ENCODE measurements at places on chromosomes 3 and 15.

- no peak for DNase-seq
Measured at GRCh38 chr15:68231102-68231818, 1.7 kb upstream of the CLN6 start.

DNA sequence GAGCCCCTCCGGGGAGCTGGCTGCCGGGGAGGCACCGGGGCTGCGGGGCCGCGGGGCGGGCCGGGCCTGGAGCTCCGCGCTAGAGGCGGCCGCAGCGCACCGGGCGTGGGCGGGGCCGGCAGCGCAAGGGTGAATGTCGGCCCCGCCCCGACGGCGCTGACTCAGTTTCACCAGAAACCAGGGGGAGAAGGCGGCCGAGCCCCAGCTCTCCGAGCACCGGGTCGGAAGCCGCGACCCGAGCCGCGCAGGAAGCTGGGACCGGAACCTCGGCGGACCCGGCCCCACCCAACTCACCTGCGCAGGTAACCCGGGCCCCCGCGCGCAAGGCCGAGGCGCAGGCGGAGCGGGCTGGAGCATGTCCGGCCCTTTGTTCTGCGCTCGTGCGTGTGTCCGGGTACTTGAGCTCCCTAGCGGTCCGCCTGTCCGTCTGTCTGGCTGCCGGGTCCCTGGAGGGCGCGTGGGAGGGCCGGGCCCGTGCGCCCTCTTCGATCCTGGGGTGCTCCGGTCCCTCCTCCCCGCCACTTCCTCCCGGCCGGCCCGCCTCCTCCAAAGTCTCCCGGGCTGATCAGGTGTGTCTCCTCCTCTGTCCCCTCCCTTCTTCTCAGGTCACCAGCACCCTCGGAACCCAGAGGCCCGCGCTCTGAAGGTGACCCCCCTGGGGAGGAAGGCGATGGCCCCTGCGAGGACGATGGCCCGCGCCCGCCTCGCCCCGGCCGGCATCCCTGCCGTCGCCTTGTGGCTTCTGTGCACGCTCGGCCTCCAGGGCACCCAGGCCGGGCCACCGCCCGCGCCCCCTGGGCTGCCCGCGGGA lies at the start of gene SPINT1:
TSS of gene SPINT1 (plus strand) at position 164 of the 811 bp plus-strand sequence. CDS start at position 671, 507 bp downstream.
- DNase-seq = no peak

DNA sequence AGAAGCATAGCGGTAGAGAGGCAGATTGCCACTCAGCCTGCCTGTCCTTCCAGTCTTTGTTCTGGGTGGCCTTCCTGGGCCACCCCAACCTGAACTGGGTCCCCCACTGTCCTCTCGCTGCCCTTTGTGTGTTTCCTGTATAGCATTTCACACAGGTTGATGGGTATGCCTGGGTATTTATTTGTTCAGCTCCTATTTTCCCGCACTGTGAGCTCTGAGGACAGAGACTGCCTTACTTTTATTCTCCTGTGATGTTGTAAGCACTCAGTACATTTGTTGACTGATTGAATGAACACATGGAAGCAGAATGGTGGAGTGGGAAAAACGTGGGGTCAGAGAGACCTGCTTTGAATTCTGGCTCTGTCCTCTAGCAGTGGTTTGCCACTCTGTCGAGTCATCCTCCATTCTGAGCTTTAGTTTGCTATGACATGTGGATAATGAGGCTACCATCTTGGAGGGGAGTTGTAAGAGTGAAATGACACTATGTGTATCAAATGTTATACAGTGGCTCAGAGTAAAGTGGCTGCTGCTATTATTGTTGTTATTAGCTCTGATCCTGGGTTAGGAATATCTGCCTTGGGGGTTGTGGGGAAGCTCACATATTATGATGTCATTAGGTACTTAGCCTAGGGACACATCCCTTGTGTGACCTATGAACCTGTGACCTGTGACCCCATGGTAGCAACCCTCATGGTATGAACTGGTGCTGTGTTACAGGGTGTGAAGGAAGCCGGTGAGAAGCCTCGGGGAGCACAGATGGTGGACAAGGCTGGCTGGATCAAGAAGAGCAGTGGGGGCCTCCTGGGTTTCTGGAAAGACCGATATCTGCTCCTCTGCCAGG lies 6.4 kb downstream of the PLEKHO2 start:
- no peak for DNase-seq

DNA sequence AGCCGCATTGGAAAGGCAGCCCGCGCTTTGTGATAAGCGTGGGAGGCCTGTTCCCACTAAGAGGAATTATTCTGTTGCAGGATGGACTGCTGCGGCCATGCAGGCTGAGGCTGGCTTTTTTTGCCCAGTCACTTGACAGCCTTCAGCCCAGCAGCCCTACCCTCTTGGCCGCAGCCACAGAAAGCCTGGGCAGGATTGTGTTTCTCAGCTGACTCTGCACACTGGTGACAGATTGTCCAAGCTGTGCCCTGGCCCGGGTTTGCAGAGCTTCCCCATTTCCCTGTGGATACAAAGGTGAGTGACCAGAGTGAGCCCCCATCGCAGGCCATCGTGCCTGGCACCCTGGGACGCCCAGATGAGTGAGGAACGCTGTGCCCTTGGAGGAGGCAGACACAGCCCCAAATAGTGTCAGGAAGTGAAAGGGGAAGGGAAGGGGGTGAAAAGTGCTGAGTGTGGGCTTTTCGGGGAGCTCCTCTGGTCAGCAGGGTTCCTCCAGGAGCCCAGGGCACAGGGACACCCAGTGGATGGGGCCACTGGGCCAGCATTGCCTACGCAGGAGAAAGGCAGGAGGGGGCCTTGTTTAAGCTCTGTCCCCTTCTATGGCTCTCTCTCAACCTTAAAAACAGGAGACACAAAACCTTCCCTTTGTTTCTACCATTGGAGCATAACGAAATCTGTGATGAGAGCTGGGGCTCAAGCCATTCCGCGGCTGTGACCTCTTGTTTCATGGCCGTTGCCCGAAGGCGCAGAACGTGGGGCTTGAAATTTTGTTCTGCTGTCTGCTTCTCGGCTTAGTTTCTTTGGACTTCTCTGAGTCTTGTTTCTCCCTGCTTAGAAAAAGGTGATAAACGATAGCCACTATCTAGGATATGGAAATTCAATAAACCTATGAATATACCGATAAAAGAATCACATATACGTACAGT lies 91.5 kb upstream of the MEF2A start:
- DNase-seq = peak; percentile 42

DNA sequence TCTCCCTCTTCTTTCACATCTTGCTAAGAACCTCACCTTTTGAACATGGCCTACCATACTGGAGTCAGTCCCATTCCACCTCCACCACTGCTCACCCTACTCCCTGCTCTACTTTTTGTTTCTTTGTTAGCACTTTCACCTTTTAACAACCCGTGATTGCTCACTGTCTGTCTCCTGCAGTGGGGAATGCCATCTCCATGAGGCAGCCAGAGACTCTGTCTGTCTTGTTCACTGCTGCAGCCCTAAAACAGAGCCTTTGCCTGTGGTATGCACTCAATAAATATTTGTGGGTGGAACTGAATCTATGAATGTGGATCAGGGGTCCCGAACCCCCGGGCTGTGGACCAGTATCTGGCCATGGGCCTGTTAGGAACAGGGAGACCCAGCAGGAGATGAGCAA lies 16.5 kb upstream of the TLE3 start:
- DNase-seq = no peak

- DNase-seq = no peak
Measured at GRCh38 chr15:75131269-75131643, 70.4 kb upstream of the C15orf39 start.

DNA sequence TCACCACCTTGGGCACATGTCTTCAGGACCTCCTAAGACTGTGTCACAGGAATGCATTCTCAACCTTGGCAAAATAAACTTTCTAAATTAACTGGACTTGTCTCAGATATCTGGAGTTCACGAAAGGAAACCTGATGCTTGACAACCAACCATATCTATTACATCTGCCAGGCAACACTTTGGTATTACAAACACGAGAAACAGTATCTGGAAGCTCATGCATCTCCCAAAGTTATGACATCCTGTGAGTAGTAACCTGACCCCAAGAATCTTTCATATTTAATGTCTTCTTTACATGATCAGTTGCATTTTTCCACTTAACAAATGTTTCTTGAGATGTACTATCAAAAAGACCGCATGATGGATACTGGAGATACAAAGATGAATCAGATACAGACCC lies 465.3 kb upstream of the AGTR1 start:
- DNase-seq = no peak

- no peak for DNase-seq
Measured at GRCh38 chr3:193982258-193982659, 153.7 kb upstream of the HES1 start.

DNA sequence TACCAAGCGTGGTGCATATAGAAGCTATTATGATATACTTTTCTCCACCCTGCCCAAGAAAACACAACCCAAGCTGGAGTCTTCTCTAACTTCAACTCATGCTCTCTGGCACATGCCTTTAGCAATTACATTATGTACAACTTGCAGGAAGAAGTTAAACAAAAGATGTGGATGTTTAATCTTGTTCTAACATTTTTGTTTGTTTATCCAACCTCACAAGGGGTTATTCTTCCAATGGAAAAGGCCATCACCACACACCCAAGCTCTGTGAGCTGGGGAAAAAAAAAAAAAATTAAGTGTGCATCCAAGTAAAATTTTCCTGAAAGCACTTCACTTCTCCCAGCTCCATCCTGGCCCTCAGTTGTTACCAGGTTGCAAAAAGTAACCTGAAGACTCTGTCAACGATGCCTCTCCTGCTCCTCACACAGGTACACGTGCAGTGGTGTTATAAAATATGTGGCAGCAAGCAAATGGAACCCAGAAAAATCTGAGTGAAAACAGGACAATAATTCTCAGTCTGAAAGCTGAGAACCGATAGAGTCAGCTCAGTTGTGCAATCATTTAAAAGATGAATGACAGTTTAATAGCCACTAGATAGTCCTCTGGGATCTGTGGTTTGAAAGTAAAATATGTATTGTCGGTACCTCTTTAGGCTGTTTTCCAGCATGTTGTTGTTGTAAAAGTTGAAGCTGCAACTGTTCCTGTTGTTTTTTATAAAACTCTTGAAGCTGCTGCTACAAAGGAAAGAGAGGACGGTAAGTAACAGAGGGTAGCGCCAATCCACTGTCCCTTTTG lies 531.4 kb downstream of the FOXP1 start:
- DNase-seq = no peak

DNA sequence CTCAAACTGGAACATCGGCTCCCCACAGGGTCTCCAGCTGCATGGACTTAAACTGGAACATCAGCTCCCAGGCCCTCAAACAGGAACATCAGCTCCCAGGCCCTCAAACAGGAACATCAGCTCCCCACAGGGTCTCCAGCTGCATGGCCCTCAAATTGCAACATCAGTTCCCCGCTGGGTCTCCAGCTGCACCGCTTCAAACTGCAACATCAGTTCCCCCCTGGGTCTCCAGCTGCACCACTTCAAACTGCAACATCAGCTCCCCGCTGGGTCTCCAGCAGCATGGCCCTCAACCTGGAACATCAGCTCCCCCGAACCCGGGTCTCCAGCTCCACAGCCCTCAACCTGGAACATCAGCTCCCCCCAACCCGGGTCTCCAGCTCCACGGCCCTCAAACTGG lies 82.0 kb downstream of the TFRC start:
- no peak for DNase-seq

DNA sequence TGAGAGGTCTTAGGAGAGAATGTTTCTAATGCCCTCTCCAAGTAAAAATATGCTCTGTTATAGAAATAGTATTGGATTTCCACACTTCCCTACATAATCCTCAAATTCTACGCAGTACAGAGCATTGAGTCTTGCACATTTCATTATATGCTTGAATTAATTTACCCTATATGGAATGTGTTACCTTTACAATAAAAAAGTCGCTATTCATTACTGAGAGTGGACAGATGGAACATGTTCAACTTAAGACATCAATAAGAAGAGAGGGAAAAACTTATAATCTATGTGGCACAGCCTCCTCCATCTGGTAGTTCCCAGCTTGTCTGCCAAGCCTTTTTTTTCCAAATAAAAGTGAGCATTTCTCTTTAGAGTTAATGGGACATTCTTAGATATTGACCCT lies 417.9 kb downstream of the MECOM start:
- DNase-seq = no peak

DNA sequence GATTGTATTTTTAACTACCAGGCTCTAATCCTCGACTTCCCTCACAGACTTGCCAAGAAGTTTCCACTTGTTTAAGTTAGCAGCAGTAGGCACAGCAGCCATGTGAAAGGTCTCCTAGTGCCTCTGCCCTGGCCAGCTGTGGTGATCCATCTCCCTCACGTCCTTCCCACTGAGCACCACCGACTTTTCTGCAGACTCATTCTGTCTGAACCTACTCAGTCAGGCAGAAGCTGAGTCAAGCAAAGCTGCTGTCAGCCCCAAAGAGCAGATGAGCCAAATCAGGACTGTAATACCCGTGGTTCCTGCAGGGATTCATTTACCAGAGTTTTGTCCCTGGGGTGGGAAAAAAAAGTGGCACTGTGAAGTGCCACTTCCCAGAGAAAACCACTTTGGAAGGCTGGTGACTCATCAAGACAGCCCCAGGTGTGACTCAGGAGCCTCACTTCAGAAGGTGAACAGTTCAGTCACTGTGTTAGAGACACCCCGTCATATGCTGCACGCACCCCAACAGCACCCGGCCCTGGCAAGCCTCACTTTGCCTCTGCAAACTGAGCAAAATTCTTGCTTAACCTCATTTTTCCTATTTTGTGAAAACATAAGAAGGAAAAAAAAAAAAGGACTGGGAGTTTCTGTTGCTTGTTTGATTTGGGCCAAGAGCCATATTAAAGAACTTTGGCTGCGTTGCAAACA lies 76.0 kb downstream of the WWTR1 start:
- DNase-seq = peak; percentile 51

DNA sequence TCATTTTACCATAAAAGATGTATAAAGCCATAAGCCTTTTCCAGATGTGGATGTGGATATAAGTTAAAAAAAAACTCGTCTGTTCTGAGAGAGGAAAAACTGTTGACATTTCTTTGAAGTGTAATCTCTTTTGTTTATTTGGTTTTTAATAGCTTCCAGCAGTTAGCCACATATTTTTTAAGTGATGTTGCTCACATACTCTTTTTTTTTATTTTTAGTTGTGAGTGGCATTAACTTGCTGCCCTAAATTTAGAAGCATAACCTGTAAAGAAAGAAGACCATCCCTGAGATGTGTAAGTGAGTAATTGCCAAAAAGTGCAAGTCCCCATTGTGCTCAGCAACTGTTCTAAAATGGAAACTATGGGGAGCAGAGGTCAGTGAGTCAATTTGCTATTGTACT lies 415.9 kb upstream of the MDFIC2 start:
- no peak for DNase-seq

GRCh38 chr3:59052803-59053411 lies 3.1 kb upstream of the CFAP20DC start:
- no peak for DNase-seq

DNA sequence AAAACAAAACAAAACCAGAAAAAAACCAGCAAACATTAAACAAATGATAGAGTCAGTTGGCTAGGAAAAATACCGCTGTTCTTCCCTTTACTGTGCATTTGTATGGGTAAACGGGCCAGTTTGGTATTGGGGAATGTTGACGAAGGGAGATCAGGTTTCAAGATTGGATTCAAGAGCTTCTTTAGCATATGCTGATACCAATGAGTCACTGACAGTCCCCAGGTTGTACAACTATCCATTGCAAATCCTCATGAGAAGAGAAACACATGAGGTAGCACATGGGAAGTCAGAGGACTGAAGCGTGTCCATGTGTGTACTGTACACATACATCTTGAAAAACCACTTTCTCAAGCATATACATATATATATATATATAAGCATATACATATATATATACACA lies 25.6 kb downstream of the TIGIT start:
- DNase-seq = no peak
